CD4-positive, alpha-beta T cell (primary cell): ENCODE measurements at places on chromosomes 5 and 9.

- DNase-seq = no peak
Measured at GRCh38 chr5:14776602-14777001, 95.0 kb downstream of the ANKH start.

- DNase-seq = no peak
Measured at GRCh38 chr5:39394946-39395345, 29.8 kb downstream of the DAB2 start.

DNA sequence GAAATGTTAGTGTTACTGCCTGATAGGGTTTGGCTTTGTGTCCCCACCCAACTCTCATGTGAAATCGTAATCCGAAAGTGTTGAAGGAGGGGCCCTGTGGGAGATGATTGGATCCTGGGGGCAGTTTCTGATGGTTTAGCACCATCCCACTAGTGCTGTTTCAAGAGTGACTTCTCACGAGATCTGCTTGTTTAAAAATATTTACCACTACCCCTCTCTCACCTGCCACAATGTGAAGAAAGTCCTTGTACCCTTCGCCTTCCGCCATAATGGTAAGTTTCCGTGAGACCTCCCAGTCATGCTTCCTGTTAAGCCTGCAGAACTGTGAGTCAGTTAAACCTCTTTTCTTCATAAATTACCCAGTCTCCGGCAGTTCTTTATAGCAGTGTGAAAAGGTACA is 2.6 kb upstream of the RFX3 start:
- DNase-seq = peak; percentile 18

GRCh38 chr9:134272302-134273023 is 53.8 kb upstream of the RXRA start:
- DNase-seq = no peak

- no peak for DNase-seq
Measured at GRCh38 chr5:38807570-38808483, 38.0 kb upstream of the OSMR start.

GRCh38 chr5:76393035-76393680 is 9.9 kb upstream of the IQGAP2 start:
- DNase-seq = no peak

DNA sequence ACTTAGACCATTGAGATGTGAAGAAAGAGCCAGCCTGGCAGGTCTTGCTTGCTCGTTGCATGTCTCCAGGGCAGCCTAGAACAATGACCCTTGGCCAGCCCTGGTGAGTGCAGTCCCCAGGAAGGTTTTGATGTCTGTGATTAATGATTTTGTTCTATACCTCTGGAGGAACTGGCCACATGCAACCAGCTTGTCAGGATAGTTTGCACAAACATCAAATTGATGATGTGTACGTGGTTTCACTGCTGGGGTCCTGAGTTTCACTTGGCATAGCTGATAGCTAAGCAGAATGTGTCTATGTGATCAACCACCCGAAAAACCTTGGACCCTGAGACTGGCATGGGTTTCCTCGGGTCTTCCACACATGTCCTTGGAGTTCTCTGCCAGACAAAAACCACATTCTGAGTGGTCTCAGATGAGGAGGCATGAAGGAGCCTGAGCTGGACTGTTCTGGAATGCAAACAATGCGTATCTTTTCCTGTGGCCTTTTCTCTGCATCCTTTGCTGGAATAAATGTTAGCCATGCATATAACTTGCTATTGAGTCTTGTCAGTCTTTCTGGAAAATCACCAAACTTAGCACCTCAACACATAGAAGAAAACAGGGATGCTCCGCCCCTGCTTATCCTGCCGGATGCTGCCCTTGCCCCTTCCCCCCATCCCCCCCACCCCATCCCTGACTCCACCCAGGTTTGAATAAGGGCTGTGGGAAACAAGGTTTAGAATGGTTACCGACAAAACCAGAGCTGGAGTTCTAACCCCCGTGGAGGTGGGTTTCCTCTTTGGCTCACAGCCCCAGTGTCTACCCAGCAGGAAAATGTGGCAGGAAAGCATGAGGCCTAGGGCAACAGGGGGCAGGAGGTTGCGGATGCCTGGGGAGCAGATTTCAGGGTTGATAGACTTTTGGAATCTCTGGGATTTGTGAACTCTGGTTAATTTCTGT is 50.1 kb upstream of the ANKRD33B start:
- no peak for DNase-seq

- no peak for DNase-seq
Measured at GRCh38 chr5:98787131-98787719, 13.8 kb downstream of the RGMB start.

DNA sequence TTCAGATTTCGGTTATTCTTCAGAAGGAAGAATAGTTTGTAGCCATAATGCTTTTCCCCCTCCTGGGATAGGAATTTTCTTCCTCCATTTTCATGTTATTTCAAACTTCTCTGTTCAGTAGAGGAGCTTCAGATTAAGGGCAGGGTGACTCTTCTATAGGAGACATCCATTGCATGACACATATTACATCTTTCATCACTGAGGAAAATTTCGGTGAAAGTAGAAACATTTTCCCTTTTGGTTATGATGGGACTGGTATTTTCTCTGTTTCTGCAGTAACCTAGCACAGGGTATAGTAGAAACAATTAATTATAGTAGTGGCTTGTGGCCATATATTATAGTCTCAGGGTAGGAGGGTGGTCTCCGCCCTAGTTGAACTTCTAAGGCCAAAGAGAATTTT is 1.1 kb downstream of the IPO11 start:
- DNase-seq = no peak

GRCh38 chr5:151772846-151773561 is 1.2 kb downstream of the G3BP1 start:
- DNase-seq = no peak

DNA sequence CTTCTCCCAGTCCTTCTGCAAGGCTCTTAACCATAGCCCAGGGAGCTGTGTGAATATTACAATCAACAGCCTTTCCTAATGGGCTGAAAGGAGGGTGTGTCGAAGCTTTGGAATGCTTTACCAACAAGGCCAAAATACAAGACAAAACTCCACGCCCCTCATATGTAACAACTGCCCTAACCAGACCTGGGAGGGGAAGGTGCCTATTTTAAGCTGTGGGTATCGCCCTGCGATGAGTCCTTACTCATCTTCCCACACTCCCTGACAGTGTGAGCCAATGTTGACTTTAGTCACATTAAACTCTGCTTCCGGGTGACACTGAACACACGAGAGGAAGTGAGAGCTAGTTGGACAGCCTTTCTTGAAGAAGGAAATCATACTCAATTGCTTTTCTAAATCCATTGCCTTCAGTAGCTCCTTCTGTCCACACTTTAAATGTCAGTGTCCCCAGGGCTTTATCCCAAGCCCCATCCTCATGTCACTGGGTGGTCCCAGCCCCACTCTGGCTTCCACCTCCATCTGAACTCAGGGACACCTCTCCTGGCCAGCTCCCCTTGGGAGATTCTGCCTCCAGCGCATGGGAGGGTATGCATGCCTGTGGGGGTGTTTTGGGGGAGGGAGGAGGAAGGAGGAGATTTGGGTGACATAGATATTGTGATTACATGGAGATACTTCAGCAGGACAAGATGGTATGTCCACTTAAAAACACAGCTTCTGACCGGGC is 6.5 kb upstream of the TBC1D9B start:
- no peak for DNase-seq

GRCh38 chr5:139094154-139095131 is 103.7 kb downstream of the SIL1 start:
- DNase-seq = no peak

- DNase-seq = no peak
Measured at GRCh38 chr9:87201351-87201751, 254.0 kb upstream of the GAS1 start.
